ENCODE measurements at places on chromosomes 7 and 10.

DNA sequence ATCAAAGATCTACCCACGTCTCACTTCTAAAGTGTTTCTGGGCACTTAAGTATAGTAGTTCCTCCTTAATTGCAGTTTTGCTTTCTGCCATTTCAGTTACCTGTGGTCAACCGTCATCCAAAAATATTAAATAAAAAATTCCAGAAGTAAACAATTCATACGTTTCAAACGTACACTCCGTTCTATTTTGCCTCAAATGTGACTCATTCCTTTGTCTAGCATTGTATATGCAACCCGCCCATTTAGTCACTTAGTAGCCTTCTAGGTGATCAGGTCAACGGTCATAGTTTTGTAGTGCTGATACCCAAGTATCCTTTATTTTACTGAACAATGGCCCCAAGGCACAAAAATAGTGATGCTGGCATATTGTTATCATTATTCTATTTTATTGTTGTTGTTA is 33.8 kb downstream of the HGF start:
- no peak for DNase-seq

- no peak for DNase-seq
Measured at GRCh38 chr10:133162178-133162909, 2.3 kb downstream of the KNDC1 start.

GRCh38 chr10:91035650-91036292 is 114.9 kb upstream of the ANKRD1 start:
- no peak for DNase-seq

DNA sequence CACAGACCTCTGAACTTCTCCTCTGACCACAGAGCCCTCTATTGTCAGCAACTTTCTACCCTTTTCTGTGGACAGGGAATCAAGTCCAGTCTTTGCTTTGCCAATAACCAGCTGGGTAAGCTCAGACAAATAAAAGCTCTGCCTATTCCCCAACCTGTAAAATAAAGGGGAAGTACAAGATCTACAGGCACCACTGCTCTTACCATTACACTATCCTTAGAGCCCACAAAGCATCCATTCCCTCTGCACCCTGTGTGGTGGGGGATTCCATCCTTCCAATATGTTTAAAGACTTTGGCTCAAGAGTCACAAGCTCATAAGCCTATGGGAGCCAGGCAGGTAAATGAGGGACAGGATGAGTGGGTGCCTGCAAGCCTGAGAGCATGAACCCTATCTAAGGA is 88.2 kb downstream of the PARD3 start:
- no peak for DNase-seq

DNA sequence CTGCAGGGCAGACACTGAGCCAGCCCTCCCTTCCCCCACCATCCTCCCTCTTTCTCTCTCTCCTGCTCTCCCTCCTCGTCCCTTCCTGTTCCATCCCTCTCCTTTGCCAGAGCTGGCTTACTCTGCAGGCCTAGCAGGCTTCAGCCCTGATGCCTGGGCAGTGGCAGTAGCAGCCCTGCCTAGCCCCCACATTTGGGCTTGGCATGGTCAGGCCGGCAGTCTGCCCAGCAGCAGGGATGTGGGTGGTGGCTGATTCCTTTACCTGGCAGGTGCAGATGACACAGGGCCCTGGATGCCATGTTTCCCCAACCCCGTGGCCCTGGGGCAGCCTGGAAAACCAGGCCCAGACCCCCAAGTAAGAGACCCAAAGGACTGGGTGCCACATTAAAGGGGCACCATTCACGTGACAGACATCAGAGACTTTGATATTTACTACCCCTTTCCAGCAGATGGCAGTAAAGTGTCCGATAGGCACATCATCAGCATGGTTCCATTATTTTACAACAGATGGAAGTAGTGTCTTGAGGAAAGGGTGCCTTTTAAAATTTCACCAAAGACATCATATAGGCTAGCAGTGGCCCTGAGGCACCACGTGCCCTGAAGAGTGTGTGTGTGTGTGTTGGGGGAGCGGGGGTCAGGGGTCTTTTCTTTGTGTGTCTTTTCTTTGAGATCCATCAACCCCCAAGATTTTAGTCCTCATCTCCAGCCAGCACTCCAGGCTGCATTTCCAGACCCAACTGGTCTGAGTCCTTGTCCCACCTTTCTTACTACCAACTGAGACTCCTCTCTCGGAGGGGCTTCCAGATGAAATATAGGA is 5.9 kb downstream of the KCP start:
- no peak for DNase-seq

DNA sequence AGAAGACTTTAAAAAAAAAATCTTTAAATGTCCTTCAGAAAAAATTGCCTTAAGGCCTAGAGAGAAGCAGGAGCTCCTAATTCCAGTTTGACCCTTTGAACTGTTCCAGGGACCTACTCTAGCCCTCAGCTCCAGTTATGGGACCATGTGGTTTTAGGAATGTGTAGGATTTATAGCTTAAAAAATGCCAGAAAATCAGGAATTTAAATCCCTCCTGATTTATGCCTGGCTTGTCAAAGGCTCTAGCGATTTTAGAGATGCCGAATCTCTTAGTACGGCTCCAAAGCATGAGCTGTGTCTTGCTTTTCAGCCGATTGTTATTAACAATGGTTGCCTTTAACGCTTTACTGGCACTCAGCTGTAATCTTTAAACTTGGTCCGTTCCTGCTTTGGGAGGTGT is 130.6 kb upstream of the NPVF start:
- no peak for DNase-seq

DNA sequence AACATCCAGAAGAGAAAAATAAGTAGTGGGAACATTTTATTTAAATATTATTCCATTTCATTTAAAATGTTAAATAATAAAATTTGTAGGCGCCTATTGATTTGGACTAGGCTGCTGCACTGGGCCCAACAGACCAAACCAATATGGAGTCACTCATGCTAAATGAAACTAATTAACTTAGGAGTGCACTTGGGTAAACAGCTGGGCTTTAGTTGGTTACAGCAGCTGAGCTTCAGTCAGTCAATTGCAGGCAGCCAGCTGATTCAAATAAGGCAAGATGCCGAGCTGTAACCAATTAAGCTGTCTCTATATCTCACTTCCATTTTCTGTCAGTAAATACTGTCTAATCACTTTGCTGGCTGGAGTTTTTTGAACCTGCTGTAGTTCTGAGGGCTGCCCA is 102.1 kb upstream of the WDR11 start:
- no peak for DNase-seq

DNA sequence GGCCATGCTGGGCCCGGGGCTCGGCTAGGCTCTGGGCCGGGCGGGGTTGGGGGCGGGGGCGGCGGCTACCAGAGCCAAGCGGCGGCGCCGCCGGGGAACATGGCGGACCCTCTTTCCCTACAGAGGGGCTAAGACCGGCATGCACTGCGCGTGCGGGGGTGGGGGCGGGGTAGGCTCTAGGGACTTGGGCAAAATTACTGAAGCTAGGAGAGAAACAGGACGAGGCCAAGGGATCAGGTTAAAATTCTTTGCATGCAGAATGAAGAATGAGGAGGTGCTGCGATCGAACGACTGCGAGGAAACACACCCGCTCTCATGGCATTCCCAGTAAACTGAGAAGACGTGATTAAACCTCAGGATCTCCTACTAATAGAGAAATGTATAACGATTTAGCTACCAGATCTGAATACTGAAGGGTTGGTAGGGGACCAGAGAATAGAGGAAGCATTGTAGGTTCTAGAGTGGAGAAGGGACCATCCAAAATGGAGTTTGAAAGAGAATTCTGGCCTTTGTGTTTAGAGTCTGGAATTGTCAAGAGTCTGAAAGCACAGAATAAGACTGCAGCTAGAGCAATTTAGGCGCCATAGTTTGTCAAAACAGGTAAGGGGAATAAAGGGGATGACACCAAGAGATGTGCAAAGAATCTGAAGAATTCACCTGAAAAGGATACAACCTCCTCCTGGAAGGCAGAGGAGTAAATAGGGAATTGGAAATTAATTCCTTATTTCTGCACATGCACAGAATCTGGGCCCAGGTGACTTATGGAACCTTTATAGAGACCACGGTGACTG is at the start of gene PPP3CB:
PPP3CB (minus strand) TSS at position 141 of the 791 bp plus-strand sequence; CDS start at position 6, 135 bp downstream.
- DNase-seq, result peak; percentile 91

- no peak for DNase-seq
Measured at GRCh38 chr10:6382081-6382480, 179.3 kb downstream of the PFKFB3 start.

- no peak for DNase-seq
Measured at GRCh38 chr10:72075376-72076115, 12.8 kb downstream of the SPOCK2 start.

GRCh38 chr10:101379663-101380352 is 25.8 kb downstream of the BTRC start:
- no peak for DNase-seq

- DNase-seq, result no peak
Measured at GRCh38 chr10:128047991-128048818, 78.0 kb downstream of the MKI67 start.

GRCh38 chr7:22680482-22680911 is 46.5 kb upstream of the IL6 start:
- DNase-seq, result no peak

GRCh38 chr7:28992798-28993197 is 34.7 kb upstream of the TRIL start:
- DNase-seq, result no peak

- no peak for DNase-seq
Measured at GRCh38 chr7:29063872-29064271, 82.5 kb downstream of the CPVL start.

GRCh38 chr7:71784180-71784579 is 628.0 kb downstream of the CALN1 start:
- DNase-seq, result no peak

- no peak for DNase-seq
Measured at GRCh38 chr7:83161899-83162401, 734 bp downstream of the PCLO start.

GRCh38 chr7:70883750-70884439 is 248.0 kb upstream of the GALNT17 start:
- no peak for DNase-seq

DNA sequence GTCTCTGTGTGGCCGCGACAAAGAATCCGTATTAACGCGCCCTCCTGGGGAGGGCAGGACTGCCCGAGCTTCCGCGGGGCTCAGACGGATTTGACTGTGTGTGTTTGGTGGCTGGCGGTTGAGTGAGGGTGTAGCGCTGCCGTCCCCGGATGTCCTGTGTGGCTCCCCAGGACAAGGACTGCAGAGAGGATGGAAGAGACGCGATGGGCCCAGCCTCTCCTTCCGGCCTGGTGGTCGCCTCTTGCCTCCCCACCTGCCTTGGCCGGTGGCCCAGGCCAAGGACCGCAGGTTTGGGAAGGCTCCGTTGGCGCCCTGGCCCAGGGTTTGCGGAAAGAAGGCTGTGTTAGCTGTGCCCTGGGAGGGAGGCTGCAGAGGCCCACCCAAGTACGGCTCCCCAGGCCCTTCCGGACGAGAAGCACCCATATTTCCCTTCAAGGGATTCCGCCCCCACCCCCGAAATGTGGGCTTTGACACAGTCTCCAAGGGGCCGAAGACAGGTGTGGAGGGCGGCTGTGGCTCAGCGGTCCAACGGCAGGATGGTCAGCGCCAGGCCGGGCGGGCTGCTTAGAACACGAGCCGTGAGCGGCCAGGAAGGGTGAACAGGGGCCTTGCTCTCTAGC is 2.3 kb downstream of the UNCX start:
- DNase-seq, result no peak

GRCh38 chr10:122341141-122341810 is 33.2 kb upstream of the PLEKHA1 start:
- no peak for DNase-seq

DNA sequence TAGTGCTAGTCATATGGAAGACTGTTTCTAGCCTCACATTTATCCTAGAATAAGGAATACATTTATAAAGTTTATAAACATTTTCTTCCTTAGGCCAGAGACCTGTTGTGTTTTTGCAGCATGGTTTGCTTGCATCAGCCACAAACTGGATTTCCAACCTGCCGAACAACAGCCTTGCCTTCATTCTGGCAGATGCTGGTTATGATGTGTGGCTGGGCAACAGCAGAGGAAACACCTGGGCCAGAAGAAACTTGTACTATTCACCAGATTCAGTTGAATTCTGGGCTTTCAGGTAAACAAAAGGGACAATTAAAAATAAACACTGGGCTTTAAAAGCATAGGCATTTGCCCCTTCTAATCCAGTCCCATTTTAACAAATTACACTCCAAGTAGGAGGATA is 4.2 kb downstream of the LIPF start:
- DNase-seq, result no peak

- no peak for DNase-seq
Measured at GRCh38 chr7:120431016-120431415, 158.0 kb downstream of the KCND2 start.

GRCh38 chr10:132028706-132029105 is 37.0 kb upstream of the JAKMIP3 start:
- no peak for DNase-seq

DNA sequence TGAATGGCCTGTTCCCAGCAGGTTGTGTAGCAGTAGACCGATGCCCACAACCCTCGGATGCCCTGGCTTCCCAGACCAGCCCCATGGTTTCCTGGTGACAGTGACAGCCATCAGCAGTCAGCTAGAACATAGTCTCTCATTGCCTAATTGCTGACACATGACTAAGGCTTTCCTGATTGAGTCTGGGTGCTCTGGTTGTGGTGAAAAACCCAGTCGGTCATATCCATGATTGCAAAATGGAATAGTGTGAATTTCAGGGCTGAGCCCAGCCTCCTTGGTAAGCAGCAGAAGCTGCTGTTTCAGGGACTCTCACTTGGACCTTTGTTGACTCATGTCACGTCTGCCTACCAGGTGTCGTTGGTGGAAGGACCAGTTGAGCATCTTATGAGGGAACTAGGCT is 36.6 kb downstream of the POR start:
- DNase-seq, result no peak

DNA sequence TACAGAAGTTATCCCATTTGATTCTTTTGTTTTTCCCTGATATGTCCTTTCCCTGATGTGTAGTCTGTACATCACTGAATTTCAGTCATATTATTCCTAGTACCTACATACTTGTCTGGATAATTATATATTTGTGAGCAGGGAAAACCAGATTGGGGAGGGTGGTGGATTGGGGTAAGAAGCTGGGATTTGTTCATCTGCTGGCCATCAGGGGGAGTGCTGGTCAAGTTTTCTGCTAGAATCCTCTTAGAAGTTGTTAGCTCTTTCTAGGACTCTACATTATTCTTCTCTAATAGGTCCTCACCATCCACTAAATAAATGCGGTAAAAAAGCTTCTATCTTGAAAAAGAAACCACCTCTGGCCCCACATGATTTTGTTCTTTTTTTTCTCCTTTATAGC is 232.7 kb upstream of the TAC1 start:
- DNase-seq, result no peak

- DNase-seq, result no peak
Measured at GRCh38 chr7:85686401-85687181, 499.7 kb upstream of the SEMA3D start.

- no peak for DNase-seq
Measured at GRCh38 chr7:139709485-139709884, 68.3 kb downstream of the HIPK2 start.

GRCh38 chr10:133245439-133246235 is 8.0 kb downstream of the VENTX start:
- DNase-seq, result no peak

DNA sequence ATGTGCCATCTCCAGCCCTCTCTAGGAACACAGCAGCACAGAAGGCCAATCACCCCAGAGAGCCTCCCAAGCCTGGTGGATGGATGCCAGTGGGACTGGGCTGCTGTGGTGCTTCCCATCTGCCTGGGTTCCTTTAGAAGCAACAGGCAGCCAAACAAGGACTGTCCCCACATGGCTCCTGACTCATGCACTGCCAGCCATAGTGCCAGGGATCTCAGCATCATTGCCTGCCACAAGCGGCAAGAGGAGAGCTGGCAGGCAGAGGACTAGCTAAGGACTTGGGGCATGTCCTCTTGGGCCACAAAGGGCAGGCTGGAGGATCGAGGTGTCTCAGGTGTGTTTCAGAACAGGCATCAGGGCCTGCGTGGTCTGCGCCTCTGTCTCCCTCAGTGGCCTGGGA is 23.4 kb upstream of the FIGNL1 start:
- no peak for DNase-seq
